ENCODE measurements at places on chromosomes 2 and 18. TPM values are rescaled to one million over a fixed set of nuclear protein-coding genes. Genes with fewer than 3 reads are reported as not detected.

ABCG5 gene
- total RNA-seq = not detected

RIT2 gene
- not detected for total RNA-seq

GALNT13 gene
- 2.4 TPM for total RNA-seq

CXCR4 gene
- total RNA-seq = 55.1 TPM

RUFY4 gene
- not detected for total RNA-seq

KIDINS220 gene
- 69.3 TPM for total RNA-seq

FKBP1B gene
- 16.4 TPM for total RNA-seq

TMEM169 gene
- total RNA-seq = 1.2 TPM

PJVK gene
- total RNA-seq = 3.0 TPM

CNGA3 gene
- total RNA-seq = 0.18 TPM

SMAD4 gene
- total RNA-seq = 97.8 TPM

G6PC2 gene
- not detected for total RNA-seq

ALK gene
- total RNA-seq = 1.1 TPM

FBXO36 gene
- total RNA-seq = 3.3 TPM

Measured in lower lobe of right lung (tissue), 2 donors.